AG09309 (cell line): ENCODE measurements at places on chromosomes 2 and 18.

DNA sequence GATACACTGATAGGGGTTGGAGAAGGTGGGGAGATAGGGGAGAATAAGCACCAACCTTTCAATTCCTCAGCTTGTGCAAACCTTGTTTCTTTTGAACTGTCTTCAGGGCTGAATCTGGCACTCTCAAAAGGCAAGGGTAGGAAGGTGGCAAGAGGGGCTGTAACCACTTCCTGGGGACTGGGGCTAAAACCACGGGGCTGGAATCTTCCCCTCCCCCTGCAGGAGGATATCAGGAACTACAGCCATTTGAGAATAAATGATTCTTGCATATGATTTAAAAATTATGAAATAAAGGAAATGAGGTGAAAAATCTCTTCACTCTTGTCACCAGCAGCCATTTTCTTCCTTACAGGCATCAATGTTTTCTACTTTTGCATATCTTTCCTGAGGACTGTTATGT is 50.8 kb downstream of the ATOH8 start:
- DNase-seq: no peak

- DNase-seq: no peak
Observed at GRCh38 chr2:16049406-16049805, 109.1 kb downstream of the MYCN start.

DNA sequence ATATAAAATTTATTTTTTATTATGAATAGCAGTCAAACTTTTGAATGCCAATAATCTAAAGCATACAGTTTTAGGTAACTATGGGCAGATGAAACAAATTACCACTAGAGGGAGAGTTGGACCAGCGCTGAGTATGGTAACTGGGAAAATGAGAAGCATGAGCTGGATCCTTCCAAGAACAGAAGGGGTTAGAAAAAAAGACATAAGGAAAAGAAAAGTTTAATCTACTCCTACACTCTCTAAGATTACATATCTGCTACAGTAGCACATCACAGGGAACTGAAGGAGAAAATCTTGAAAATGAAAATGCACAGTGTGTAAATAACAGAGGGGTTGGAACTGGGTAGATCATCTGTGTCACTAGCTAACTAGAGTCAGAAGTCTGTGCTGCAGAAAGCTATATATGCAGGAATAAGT is 15.5 kb downstream of the REG3G start:
- DNase-seq: no peak

DNA sequence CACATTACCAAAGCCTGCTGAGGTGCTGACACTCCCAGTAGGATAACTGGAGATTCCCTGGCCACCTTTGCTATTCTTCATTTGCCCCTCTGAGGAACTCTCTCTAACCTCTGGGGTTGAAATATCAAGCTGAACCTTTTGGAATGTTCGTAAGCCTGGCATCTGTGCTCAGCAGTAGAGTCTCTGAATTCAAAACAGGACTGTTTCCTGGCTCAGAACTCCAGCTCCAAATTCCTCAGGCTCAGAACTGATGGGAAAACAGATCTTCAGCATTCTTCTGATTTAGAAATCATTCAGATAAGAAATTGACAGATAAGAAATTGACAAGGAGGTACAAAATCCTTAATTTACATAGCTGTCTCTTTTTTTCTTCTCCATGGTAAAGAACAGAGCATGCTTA is 22.2 kb upstream of the POU3F3 start:
- no peak for DNase-seq

GRCh38 chr2:105450471-105450870 is 51.6 kb upstream of the FHL2 start:
- DNase-seq: no peak

GRCh38 chr18:59579509-59579908 is 117.7 kb downstream of the CCBE1 start:
- DNase-seq: no peak

DNA sequence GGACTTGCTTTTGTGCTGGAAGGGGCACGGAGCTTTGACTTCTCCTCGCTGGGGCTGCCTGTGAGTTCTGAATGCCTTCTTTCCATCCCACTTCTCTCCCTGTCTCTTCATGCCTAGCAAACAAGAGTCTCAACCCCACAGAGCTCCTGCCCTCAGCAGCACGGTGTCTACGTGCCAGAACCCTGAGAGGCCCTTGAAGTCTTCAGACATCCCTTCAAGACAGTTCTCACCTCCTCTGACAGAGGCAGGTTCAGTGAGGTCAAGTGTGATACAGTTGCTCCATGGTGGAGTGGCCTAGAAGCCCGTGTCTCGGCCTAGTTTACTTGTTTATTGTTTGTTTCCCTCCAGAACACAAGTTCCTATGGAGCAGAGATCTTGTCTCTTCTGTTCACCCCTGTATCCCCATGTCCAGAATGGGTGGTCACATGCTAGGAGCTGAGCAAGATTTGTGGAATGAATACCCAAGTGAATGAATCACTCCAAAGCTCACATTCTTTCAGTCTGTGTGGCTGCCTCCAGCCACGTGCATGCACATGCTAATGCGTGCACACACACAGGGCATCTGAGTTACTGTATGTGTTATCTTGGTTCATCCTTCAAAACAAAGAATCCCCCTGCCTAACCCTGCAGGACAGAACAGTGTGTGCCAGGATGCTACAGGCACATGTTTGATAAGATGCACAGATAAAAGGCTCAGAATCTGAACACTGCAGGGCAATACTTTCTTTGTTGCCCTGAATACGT is 391.6 kb downstream of the NBAS start:
- DNase-seq: peak; percentile 78

GRCh38 chr18:74626049-74626874 is 28.6 kb downstream of the ZNF407 start:
- no peak for DNase-seq

DNA sequence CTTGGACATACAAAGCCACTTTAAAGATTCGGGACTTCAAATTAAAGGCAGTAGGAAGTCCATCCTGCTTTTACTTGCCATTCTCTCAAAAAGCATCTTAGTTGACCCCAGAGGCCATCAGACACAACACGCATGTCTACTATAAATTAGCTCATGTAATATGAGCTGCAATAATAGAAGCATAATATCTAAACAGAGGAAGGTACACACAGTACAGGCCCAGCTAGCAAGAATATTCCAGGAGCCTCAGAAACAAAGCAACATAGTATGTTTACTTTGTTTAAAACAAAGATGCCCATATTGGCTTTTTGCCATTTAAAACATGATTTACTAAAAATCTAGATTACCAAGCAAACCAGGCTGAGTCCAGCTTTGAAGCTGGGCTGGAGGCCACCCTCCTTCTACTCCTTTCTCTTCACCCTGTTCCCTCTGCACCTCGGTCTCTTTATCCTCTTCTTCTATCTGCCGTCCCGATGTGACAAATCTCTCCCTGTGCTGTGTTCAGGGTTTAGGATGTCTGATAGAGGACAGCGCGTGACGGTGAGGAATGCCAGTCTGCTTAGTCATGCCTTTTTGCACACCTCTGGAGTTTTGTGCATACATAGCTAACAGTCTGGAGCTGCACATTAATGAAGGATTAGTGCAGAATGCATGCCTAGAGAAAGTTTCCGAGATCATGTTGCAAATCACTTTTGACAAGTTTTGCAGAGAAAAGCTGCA is 28.2 kb downstream of the DTNA start:
- no peak for DNase-seq

DNA sequence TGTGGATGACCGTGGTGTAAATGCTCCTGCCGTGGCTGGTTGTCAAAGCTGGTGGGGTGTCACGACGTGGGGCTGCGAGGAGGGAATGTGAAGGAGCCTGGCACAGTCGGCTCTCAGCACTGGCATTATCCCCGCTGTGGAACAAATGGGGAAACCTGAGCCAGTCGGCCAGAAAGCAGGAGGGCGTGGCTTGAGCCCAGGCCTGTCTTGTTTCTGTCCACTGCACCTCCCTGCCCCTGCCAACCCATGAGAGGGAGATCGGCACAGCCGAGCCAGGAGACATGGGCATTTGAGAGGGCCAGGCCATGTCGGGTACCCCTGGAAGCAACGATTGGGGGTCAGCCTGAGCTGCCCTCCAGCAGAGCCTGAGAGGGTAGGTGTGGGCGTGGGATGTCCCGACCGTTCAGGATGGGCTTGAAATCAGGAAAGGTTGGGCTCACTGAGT is 44.5 kb downstream of the PDIA6 start:
- DNase-seq: no peak

DNA sequence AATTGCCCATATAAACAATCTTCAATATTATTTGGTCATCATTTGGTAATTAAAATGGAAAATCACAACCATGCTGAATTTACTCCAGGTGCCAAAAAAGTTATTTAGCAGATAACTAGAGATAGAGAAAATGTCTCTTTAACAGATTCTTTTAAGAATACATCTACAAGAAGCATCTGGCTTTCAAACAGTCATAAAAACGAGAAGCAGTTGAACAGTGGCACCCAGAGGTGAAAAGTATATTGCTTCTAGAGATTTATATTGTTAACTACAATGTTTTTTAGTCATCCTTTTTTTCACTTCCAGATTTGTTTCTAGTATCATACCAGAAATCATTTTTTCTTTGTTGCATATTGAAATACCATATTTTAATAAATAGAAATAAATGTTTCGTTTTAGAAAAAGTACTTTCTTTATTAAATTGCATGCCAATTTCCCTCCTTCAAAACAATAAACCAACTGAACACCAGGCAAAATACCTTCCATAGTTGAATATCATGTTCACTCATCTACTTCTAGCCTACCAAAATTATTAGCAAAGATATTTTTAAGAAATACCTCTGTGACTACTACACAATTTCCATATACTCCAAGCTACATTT is 65.4 kb upstream of the HNRNPA3 start:
- peak; percentile 43 for DNase-seq

DNA sequence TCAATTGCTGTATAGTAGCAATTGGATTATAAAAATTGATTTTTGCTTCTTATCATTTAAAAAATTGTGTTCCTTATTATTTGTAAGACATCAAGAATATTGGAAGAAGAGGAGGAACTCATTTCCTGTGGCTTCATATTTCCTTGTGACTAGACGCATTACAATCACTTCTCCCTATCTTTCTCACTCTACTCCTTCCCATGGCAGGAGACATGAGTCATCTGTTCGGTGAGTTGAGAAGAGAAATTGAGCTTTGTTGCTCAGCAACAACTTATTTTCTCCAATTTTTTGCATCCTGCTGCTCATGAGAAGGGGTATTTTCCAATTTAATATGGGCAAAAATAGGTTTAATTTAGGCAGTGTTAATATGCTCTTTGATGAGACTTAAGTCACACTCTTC is 1783.9 kb downstream of the SUCLG1 start:
- no peak for DNase-seq

DNA sequence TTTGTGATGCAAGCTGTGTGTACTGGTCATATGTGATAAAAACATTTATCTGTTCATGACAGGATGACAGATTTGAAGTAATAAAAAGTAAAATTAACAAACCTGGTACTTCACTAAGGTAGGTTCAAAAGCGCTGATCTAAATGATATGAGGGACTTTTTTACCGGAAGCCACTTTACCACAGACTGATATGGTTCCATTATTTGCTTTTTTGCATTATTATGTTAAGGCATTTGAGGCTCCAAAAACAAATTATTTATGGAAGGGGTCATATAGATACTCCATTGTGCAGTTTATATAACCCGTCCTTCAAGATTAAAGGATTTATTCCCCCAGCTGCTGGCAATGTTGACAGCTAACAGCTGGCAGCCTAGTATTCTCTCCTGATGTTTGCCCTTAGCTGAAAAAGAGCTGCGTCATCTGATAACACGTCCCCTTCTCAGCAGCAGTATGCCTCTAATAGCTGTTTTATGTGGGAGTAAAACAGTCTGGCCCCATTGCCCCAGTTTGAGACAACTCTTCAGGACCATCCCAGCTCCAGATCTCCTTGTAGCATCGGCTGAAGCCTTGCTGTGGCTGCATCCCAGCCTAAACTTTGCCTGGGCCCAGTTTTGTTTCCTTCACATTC is 84.8 kb upstream of the XIRP2 start:
- no peak for DNase-seq

GRCh38 chr18:48786455-48787202 is 164.1 kb downstream of the SMAD7 start:
- DNase-seq: no peak

DNA sequence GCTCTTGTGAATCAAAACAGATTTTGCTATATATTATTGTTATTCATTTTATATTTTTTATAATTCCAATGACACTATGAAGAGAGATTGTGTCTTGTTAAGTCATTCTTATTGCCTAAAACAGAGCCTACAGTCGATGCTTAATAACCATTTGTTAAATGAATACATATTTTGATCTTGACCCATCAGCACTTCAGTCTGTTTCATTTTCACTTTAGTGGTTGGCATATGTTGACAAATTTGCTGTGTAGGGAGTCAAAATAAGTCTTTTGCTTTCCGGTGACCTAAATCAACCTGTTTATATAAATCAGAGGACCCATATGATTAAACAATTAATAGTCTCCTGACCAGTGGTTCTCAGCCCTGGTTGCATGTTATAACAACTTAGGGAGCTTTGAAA is 97.1 kb downstream of the TXNL1 start:
- DNase-seq: no peak

GRCh38 chr2:46471-47345 is at the start of gene FAM110C:
TSS of gene FAM110C (minus strand) at chr2:46505. CDS start at chr2:46385, 120 bp downstream.
- no peak for DNase-seq

GRCh38 chr2:173415431-173416381 is 61.0 kb downstream of the CDCA7 start:
- no peak for DNase-seq

DNA sequence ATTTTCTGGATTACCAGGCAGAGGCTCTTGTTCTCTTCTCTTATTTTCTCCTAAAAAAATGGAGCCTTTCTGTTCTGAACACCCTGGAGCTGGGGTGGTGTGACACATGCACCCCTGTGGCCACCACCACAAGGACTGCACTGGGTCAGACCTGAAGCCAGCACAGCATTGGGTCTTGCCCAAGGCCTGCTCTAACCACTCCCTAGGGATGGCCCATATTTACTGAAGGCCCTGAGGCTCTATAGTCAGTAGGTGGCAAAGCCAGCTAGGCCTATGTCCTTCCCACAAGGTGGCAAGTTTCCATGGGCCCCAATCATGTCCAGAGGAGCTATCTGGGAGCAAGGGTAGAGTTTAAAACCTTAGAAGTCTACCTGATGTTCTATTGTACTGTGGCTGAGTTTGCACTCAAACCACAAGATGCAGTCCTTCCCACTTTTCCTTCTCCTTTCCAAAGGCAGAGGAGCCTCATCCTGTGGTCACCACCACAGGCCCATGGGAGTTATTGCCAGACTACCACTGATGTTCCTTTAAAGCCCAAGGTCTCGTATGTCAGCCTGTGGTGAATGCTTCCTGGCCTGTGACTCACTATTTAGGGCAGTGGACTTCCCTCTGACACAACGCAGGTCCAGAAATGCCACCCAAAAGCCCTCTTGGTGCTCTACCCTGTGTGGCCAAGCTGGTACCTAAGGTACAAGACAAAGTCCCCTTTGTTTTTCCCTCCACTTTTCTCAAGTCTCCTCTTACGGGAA is 15.0 kb upstream of the FMNL2 start:
- no peak for DNase-seq

- DNase-seq: no peak
Observed at GRCh38 chr2:14951569-14952285, 319.2 kb downstream of the LRATD1 start.

DNA sequence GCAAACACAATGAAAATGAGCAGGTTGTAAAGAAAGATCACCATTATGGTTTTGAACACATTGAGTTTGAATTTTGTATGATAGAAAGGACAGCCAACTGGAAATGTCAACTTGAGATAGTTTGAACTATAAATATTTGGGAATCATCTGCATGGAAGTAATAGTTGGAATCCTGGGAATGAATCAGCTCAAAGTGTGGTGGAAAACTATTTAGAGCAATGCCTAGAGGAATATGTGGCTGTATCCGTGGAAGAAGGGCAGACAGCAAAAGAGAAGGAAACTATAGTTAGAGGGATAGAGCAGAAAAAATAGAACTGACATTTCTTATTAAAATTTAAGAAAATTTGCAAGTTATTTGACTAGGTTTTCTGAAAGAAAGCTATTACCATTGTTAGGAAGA is 112.5 kb upstream of the OTX1 start:
- DNase-seq: no peak

- DNase-seq: no peak
Observed at GRCh38 chr18:55269622-55270021, 310.4 kb upstream of the CCDC68 start.
